ENCODE measurements at places on chromosomes 5 and 9.

- no peak for DNase-seq
These were observed 41.0 kb upstream of the FCN2 start for GRCh38 chr9:134839455-134840125.

DNA sequence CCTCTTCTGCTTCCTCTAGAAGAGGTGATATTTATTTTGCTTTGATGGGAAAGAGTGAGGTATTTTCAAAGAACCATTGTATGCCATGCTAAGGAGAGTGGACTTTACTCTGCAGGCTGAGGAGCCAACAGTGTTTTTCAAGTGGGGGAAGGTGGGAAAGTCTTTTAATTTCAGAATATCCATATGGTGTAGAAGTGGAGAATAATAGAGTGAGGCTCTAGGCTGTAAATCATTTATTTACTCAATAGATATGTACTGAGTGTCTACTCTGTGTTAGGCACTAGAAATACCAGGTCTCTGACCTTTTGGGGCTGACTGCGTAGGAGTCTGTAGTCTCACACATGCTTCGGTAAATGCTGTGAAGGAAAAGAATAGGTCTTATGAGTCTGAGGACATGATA, 30.7 kb upstream of the TENT2 start:
- no peak for DNase-seq

- no peak for DNase-seq
These were observed 337.0 kb downstream of the TRPM3 start for GRCh38 chr9:70784456-70784855.

- DNase-seq = no peak
These were observed 30.4 kb upstream of the KCNV2 start for GRCh38 chr9:2686911-2687310.

Measured in MG63 (cell line).